NCI-H748 treated with DMSO at 0.1 percent for 48 hours (cell line): ENCODE measurements at places on chromosomes 4 and X.

- no peak for DNase-seq
These were observed 3.2 kb upstream of the XKRX start for GRCh38 chrX:100931925-100932285.

DNA sequence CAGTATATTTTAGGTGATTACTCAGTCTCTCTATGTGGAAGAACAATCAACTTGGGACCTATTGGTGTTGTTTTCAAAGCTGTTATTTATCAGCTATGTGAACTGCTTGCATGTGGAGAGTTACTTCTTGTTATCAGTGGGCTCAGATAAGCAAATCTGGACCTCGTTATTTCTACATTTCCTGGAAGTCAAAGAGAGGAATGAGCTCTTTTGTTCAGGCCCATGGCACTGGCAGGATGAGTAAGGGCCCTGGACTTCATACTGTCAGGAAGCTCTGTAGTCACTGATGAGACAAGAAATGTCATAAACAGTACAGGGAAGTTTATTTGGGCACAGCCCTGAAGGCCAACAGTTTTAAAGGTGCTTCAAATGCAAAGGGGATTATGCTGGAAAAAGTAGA is 760.6 kb upstream of the EPHA5 start:
- DNase-seq: no peak

DNA sequence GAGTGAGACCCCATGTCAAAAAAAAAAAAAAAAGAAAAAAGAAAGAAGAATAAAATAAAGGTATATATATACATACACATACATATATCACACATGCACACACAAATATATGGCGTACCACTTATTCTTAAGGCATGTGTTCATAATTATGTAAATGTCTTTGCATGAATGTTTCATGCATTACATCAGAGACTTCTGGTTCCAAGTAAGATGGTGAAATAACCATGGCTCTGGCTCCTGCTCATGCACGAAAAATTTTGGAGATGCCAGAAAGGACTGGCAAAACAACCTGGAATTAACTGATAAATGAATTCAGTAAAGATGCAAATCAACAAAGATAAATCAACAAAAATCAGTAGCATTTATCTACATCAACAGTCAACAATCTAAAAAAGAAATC is 19.7 kb upstream of the FHIP1A start:
- no peak for DNase-seq

- no peak for DNase-seq
These were observed 53.5 kb downstream of the PLAC1 start for GRCh38 chrX:134604701-134605311.

- no peak for DNase-seq
These were observed 22.5 kb upstream of the MYOZ2 start for GRCh38 chr4:119113033-119113655.

DNA sequence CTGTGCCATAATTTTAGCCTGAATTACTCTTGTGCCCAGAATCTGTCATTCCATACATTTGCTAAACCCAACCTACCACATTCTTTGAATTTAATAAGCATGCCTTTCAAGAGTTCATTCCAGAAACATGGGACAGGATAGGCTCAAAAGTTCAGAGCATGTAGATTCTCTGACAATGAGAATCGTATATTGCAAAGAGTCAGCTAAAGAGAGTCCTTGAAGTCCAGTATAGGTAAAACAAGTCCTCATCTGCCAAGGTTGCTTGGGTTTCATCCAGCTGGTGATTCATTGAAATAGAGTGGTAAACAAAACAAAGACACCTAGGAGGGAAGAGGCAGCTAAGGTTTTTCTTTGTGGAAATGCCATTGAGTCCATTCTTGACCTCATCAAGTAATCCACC is 249.3 kb upstream of the DIPK2B start:
- no peak for DNase-seq

- no peak for DNase-seq
These were observed 12.2 kb upstream of the PARM1 start for GRCh38 chr4:74920704-74921103.

GRCh38 chr4:160848901-160849760 is 1314.7 kb downstream of the FSTL5 start:
- peak; percentile 32 for DNase-seq

GRCh38 chr4:27115221-27115620 is 254.6 kb downstream of the STIM2 start:
- no peak for DNase-seq

DNA sequence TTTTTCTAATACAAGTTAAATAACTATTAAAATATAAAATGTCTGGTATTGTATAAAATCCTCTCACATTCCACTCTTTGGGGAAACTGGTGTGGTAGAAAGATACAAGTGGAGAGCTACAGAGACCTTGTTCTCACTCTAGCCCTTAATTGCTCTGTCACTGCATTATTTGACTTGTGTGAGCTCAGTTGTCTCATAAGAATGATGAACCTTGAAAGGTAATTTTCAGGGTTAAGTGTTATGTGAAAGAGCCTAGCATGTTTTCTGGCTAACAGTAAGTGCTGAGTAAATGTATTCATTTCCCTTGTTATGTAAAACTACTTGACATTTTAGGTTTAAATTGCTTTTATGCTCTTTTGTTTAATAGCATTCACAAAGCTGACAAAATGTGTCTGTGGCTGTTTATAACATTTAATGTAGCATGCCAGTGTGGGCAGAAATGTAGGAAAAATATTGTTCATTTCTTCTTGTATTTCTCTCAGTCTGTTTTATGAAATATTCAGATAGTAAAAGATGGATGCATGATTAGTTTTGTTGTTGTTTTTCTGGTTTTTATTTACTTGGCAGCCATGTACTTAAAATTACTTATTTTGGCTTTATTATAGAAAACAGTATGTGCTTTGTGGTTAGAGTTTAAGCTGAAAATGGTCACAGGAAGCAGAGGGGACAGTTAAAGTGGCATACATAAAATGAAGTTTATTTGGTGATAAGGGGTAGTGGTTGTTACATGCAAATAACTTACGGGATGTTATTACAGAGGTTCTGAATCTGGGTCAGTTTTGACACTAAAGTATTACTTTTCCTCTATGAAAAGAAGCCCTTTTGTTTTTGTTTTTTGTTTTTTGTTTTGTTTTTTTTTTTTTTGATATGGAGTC is 29.2 kb downstream of the SLAIN2 start:
- DNase-seq: no peak

- DNase-seq: no peak
These were observed 8.1 kb upstream of the NAAA start for GRCh38 chr4:75948822-75949444.

- peak; percentile 13 for DNase-seq
These were observed 126.3 kb downstream of the NEK1 start for GRCh38 chr4:169485791-169486742.

DNA sequence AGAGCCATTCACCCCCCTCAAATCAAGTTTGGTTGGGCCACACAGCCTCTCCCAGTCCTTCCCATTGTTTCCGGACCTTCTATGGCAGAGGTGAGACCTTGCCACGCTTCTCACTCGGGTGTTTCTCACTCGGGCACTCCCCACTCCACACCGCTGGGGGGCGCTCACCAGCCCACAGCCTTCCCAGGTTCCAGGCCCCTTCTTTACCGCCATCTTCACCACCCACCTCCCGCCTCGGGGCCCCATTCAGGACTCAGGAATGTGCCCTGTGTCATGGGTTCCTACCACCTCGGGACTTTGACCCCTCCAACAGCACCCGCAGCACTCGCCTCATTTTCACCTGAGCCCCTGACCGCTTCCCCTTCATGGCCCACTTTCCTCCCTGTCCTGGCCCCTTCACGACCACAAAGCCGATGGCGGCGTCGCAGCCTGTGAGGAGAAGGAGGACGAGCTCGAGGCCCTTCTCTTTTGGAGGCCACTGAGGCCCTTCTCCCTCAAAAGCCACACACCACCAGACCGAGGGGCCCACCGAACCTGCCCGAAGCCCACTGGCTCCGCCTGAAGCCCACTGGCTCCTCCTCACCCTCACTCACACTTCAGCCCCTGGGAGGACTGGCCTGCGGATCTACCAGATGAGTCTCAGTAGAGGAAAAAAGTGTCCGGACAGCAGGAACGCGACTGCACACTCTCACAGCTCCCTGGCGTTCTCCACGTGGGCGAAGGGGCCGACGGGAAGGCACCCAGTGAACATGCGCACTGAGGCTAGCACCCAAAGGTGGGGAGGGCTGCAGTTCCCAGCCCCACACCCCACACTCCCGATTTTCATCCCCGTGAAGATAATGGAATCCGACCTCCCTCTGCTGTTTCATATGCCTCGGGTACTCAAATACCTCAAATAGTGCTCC is at the start of gene PAGE1:
TSS of gene PAGE1 (minus strand) at position 709 of the 905 bp plus-strand sequence. CDS start 1,214 bp downstream, outside the sequence.
- no peak for DNase-seq

DNA sequence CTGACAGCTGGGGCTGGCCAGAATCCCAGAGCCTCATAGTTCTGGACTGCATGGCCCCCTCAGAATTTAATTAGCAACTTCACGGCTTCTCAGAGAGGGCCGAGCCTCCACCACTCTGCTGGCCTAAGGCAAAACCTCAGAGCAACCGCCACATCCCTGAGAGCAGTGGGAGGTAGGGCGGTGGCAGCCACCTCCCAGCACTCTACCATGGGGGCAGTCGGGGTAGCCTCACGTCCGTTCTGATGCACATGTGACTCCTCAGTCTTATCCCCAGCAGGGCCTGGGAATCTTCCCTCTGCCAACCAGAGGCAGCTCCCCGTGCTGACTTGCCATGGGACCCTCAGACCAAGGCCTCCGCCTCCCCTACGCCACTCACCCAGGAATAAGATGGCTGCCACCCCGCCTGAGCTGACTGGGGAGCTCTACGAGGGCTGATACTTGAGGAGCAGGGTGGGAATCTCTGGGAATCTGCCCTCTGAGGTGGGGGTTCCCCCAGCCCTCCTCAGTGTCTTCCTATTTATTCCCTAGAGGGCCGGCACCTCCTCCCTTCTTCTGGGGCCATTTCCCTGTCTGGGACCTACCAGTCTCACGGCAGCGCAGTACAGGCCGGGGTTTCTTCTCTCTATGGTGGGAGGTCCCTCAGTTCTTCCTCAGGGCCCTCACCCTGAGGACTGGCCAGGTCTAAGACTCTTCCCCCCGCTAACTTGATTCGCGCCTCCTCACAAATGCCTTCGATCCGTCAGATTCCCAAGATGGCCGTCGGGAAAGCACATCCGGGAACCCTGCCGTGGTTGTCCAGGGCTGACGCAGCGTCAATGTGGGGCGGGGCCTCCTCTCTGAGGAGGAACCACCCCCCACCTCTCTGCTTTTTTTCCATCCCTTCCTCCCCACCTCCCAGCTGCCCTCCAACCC is at the start of gene MAGEC2:
TSS of gene MAGEC2 (minus strand) at position 769 of the 912 bp plus-strand sequence. CDS start 1,303 bp downstream, outside the sequence.
- no peak for DNase-seq

- DNase-seq: no peak
These were observed 9.8 kb upstream of the TLR1 start for GRCh38 chr4:38814386-38814785.

DNA sequence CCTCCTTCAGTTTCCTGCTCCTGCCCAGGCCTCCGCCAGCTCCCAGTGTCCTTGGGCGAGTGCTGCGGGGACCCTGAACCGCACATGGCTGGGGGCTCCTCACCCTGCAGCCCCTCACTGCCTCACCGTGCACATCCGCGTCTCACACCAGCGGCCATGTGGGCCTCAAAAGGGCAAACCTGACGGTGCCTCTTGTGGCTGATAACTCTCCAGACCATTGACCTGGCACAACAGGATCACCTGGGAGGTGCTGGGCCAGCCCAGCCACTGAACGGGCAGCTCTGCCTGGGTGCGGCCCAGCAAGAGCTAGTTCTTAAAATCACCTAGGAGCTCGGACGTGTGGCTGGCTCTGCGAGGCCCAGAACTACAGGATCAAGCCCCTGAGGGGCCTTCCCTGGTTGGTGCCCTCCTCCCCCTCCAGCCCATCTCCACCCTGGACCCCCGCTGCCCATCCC is 4.1 kb upstream of the S100P start:
- no peak for DNase-seq

GRCh38 chrX:64894454-64895038 is 81.7 kb downstream of the ZC4H2 start:
- no peak for DNase-seq

GRCh38 chr4:187294861-187295260 is 571.2 kb upstream of the FAT1 start:
- no peak for DNase-seq

DNA sequence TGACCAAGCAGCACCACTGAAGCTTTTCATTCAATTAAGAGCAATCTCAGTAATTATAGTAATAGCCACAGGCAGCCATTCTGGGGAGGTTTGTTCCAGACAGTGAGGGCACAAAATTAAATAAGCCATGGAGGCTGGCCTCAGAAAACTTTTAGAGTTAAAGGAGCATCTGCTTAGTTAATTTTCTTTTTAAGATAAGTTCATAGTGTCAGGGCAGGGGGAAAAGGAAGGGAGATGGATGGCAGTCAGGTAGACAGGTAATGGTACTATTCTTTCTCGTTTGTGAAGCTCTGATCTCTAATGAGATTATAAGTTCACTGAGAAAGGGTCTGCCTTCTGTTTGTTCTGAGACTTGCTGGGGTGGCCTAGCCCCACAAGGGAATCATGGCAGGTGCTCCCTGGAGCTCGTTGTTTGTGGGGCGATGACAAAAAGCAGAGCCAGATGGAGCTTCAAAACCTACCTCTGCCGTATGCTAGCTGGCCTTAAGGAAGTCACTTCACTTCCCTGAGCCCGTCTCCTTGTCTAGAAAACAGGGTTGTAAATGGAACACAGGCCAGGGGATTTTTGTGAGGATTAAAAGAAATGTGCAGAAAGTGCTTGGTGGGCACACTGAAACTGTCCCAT is 44.6 kb upstream of the FGFBP2 start:
- no peak for DNase-seq

DNA sequence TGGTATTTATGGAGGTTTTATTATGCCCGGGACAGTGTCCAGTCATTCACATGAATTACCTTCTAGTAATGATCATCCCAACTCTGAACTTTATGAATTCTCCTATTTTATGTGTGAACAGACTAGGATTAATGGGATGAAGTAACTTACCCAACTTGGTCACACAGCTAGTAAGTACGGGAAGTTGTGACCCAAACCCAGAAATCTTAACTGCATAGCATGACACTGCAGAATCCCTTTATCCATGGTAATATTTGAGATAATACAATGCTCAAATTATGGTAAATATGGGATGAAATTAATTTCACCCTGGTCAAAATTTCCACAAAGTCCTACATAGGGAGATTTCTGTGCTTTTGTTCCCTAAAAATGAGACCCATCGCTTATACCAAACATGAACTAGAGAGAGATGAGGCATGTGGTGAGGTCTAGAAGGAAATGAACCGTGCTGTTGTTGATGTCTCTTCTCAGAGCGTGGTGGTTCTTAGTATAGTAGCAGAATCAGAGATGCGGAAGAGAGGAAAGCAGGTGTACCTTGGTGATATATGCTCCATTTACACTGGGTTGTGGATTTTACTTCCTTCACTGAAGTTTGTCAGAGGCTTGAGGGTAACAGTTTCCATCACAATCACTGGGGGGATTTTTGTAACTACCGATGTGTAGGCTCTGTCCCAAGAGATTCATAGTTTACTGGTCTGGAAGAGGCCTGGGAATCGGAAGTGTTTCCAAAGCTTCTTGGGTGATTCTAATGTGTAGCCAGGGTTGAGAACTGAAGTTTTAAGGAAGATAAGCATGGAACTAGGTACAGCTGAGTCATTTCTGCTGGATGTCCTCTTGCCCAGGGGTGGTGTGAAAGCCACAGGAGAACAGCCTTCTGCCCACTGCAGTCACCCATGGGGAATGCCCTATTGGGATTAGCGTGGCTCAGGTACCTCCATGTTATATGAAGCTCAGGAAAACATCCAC is 30.2 kb upstream of the FAM9C start:
- DNase-seq: no peak
